ENCODE measurements at places on chromosomes 1 and 21.

DNA sequence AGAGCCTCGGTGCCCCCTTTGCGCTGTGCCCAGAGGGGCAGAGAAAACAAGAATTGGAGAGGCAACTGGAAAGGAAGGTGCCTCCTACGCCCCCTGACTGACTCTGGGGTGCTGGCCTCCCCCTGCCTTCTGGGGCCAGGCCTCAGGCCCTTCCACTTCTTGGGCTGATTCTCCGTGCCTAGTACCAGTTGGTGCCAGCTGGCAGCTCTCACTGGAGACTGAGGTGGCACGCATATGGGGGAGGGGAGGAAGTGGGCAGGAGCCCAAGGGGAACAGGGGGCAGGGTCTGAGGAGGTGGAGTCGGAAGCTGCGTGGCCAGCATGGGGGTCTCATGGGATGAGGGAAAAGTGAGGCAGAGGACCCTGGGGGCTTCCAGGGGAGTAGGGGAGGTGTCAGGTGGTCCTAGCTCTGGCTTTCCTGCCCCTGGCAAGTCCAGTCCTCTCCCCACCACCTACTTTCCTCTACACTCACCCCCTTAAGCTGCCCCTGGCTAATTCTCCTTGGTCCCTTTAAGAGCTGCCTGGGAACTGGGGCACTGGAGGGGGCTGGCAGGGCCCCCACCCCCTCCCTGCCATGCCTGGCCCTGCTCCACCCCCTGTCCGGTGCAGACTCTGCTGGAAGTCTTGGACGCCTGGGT is 6.5 kb upstream of the SEMA4A start:
- no peak for DNase-seq

GRCh38 chr1:77126307-77126706 is 92.9 kb downstream of the PIGK start:
- DNase-seq, result peak; percentile 81

GRCh38 chr21:36783612-36784374 is 84.9 kb downstream of the SIM2 start:
- no peak for DNase-seq

- no peak for DNase-seq
These were observed 46.7 kb downstream of the GALNT2 start for GRCh38 chr1:230113593-230114236.

GRCh38 chr1:247833601-247834000 is 8.1 kb downstream of the OR11L1 start:
- DNase-seq, result peak; percentile 51

GRCh38 chr1:151311589-151312331 is 15.5 kb downstream of the PI4KB start:
- no peak for DNase-seq

- no peak for DNase-seq
These were observed 1.4 kb downstream of the DIO1 start for GRCh38 chr1:53895421-53895820.
